Naive thymus-derived CD4-positive, alpha-beta T cell (primary cell): ENCODE measurements at places on chromosomes 16 and 17.

- DNase-seq, result no peak
Measured at GRCh38 chr16:83117810-83118209, 491.0 kb downstream of the CDH13 start.

GRCh38 chr16:13437413-13437795, 482.6 kb upstream of the ERCC4 start:
- DNase-seq, result no peak

DNA sequence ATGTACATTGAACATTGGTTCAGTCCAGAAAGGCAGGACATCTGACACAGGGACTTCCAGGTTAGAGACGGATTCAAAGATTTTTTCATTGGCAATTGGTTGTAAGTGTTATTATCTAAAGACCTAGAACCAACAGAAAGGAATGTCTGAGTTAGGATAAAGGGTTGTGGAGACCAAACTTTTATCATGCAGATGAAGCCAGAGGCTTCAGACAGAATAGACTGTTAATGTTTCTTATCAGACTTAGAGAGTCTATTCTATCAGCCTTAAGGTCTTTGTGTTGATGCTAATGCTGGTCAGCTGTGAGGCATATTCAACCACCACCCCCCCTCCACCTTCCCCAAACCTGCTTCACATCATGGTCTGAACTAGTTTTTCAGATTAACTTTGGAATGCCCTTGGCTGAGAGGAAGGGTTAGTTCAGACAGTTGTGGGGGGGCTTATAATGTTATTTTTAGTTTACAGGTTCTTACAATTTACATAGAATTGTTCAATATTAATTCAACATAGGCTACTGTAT, 2.1 kb upstream of the ITGB3 start:
- DNase-seq, result no peak

GRCh38 chr17:15451680-15452079, 15.7 kb downstream of the CDRT4 start:
- no peak for DNase-seq

DNA sequence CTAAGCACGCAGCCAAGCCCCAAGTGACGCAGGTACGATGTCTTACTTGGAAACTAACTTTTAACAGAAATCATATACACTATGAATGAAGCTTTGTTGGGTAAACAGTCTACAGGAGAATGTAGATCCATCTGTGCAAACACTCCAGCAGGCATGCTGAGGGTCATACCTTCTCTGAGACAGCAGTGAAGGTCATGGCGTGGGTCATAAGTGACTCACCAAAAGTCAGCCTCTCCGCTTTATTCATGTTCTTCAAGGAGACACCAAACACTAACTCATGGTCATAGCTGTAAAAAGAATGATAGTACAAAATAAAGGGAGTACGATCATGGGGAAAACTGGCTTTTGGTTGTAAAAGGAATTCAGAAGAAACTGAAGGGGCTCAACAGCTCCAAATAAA, 20.6 kb downstream of the BLMH start:
- DNase-seq, result no peak

- DNase-seq, result no peak
Measured at GRCh38 chr17:29039764-29040598, 3.0 kb upstream of the PIPOX start.

DNA sequence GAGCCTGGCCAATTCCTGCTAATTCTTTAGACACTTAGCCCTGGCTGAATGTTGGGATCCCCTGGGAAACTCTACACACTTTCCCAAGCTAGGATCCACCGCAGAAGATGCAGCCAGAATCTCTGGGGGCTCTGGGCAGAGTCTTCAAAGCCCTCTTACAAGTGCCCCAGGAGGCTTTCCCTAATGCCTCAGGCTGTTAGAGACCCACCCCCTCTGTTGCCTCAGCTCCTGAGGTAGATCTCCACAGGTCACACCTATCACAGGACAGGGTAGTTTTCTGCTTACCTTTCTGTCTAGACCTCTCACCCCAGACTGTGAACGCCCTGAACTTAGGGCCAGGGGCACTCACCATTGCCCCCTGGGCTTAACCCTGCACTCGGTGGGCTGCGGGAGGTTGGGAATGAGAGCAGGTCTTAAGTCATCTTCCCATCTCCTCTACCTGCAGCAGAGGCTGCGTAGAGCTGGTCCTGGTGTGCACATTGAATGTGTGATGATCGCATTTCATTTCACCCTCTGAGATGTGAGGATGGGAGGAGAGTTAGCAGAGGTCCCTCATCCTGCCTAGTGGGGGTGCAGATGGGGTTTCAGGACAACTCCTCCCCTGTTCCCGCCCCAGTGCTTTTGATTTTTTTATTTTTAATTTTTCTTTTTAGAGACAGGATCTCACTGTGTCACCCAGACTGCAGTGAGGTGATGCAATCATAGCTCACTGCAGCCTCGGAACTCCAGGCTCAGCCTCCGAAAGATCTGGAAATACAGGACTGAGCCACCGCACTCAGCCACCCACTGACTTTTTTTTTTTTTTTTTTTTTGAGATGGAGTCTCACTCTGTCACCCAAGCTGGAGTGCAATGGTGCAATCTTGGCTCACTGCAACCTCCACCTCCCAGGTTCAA, 89.0 kb upstream of the LHX1 start:
- DNase-seq, result no peak

GRCh38 chr17:73564843-73565242, 79.4 kb downstream of the SDK2 start:
- no peak for DNase-seq

DNA sequence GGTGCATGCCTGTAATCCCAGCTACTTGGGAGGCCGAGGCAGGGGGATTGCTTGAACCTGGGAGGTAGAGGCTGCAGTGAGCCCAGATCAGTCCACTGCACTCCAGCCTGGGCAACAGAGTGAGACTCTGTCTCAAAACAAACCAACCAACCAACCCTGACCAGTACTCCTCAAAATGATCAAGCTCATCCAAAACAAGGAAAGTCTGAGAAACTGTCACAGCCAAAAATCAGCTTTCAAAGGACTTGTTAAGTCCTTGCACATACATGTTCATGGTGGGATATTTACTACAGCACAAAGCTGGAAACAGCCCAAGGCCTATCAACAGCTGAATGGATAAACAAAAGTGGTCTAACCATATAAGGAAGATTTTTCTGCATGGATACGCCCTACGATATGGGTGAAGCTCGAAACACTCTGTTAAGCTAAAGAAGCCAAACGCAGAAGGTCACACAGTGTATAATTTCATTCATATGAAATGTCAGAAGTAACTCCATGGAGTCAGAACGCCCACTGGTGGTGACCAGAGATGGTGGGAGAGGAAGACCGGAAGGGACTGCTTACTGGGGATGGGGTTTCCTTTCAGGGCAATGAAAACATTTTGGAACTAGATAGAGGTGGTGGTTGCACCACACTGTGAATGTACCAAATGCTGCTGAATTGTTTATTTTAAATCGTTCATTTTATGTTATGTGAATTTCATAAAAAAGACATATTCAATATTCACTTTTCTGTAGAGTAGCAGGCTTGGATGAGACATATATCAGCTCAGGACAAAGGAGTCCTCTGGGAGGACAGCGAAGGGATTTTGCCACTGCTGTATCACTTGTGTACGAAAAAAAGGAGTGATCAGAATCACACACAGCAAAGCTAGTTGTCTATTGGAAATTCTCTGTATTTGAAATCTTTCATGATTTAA, 17.7 kb downstream of the CCL17 start:
- DNase-seq, result no peak

DNA sequence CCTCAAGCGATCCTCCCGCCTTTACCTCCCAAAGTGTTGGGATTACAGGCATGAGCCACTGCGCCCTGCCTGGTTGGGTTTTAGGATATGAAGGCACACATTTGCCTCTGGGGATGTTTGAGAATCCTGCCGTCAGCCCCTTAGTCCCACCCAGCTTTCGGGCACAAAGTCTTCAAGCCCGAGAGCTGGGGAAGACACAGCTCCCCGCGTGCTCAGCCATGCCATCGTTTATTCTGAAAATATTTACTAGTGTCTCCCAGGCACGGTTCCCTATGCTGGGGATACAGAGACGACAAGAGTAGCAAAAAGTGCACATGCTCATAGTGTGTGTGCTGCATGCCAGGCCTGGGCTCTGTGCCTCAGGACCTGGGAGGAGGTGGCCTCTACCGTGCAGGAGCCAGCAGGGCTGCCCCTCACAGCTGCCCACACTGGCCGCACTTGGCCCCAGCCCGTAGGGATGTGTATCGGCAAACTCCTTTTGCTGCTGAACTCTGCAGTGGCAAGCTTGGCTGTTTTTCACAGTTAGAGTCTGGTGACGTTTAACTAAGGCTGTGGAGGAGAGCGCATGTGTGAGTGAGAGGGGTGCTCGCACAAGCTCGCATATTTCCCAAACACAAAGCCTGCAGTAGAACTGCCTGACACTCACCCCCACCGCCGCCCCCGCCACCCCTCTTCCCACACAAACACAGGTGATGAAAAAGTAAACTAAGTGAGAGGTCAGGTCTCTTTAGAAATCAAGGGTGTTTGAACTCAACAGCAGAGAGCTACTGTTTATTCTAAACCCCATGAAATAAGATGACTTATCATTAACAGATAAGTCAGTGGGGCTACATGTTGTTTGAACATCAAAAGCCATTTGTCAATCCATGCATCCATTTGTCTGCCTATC, 266.4 kb downstream of the MRTFB start:
- no peak for DNase-seq

GRCh38 chr16:24853169-24853824, 7.5 kb downstream of the SLC5A11 start:
- no peak for DNase-seq

- no peak for DNase-seq
Measured at GRCh38 chr17:59353106-59353854, 21.8 kb downstream of the YPEL2 start.

- no peak for DNase-seq
Measured at GRCh38 chr17:48540213-48540612, 4.7 kb downstream of the HOXB2 start.

- no peak for DNase-seq
Measured at GRCh38 chr17:38579934-38580333, 25.8 kb downstream of the SRCIN1 start.

GRCh38 chr17:66807182-66807581, 27.7 kb upstream of the CACNG5 start:
- DNase-seq, result no peak

- no peak for DNase-seq
Measured at GRCh38 chr16:80851831-80852230, 47.4 kb upstream of the CDYL2 start.

DNA sequence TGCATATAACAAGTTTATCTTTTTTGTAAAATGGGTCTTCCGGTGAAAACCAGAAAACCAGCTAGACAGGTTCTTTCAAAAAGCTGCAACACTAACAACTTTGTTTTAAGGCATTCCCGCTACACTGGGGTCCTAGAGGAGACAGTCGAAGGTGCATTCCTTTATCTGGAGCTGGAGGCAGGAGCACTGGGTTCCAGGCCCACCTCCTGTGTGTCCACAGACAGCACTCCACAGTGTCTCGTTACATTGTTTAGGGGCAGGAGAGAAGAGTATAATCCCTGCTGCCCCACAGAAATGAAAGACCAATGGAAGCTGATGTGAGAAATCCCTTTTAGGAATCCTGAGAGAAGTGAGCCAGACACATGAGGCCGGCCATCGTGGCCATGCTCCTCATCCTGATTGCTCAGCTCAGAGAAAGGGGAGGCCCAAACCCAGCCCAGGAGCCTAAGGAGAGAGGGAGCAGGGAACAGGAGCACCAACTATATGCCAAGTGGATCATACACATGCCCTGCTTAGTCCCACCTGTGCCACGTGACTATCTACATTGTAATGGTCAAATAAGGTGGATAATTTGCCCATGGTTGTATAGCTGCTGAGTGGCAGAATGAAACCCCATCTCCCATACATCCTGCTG, 59.5 kb downstream of the CCDC182 start:
- no peak for DNase-seq

DNA sequence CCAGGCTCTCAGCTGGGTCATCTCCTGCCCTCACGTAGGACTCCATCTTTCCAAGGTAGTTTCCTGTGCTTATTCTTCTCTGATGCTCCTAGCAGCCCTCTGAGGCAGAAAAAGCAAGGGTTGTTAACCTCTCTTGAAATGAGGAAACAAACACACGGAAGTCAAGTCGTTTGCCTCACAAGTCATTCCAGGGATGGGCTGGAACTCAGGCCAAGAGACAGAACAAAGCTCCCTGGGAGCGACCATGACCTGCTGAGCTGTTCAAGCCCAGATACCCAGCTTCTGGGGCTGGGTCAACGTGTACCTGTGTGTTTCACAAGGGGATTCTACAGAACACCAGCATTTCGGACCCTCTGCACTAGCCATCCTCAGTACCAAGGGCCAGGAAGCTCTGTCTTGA, 28.1 kb downstream of the SRL start:
- DNase-seq, result no peak

DNA sequence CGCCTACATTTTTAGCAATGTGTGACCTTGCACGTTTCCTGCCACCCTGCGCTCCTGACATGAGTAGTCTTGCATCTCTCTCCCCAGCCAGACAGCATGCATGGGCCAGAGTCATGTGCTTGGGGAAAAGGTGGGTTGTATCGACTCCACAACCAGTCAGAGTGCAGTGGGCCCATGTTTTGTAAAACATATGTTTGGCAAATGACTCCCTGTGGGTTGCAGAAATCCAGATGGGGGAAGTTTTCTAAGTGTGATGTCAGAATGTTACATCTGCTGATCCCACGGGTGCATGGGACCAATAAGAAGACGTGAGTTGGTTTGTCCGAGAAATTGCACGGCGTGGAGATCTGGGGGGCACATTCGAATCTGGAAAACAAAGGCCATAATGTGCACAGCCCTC, 147.1 kb downstream of the FOXL1 start:
- DNase-seq, result no peak

- no peak for DNase-seq
Measured at GRCh38 chr16:354971-355461, 2.5 kb upstream of the AXIN1 start.

DNA sequence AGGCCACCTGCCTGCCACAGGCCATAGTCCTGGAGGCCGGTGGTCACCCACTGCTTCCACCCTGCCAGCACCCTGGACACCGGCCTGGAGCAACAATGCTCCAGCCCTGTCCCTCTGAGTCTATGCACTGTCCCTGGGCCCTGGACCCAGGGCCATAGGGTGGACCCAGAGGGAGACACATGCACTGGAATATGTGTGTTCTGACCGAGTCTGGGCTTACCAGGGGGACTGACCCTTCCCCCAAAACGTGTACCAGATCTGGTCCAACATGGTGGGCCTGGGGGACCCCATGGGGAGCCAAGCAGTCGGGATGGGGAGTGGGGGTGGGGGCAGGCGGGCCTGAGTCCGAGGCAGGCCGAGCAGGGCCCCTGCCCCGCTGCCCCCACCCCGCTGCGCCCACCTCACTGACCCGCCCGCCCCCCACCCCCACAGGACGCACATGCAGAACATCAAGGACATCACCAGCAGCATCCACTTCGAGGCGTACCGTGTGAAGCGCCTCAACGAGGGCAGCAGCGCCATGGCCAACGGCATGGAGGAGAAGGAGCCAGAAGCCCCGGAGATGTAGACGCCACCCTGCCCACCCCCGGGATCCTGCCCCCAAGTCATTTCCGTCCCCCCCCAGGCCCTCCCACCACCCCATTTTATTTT, 357.4 kb downstream of the SEC14L1 start:
- DNase-seq, result no peak
